ENCODE measurements at places on chromosomes 5 and 9.

- DNase-seq = no peak
Observed at GRCh38 chr5:64201996-64202395, 36.4 kb downstream of the RNF180 start.

- no peak for DNase-seq
Observed at GRCh38 chr9:21015129-21015815, 16.2 kb downstream of the HACD4 start.

DNA sequence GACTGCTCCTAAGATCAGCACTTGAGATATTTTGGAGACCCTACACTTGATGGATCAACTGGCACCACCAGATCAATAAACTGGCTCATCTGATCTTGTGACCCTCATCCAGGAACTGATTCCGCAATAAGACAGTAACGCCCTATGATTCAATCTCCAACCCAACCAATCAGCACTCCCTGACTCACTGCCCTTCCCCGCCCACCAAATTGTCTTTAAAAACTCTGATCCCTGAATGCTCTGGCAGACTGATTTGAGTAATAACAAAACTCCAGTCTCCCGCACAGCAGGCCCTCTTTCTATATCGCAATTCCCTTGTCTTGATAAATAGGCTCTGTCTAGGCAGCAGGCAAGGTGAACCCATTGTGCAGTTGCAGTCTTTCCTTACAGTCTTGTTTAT, 677.0 kb downstream of the LRRC70 start:
- no peak for DNase-seq

GRCh38 chr5:56309262-56309826, 76.2 kb upstream of the ANKRD55 start:
- no peak for DNase-seq

GRCh38 chr9:21972361-21972760, 21.8 kb downstream of the CDKN2A start:
- no peak for DNase-seq

- no peak for DNase-seq
Observed at GRCh38 chr5:168104811-168105481, 186.5 kb upstream of the WWC1 start.

- no peak for DNase-seq
Observed at GRCh38 chr5:107948377-107948776, 277.6 kb upstream of the EFNA5 start.

GRCh38 chr5:134053840-134054338, 49.1 kb upstream of the VDAC1 start:
- no peak for DNase-seq

GRCh38 chr9:73596321-73596720, 444.7 kb downstream of the ANXA1 start:
- no peak for DNase-seq

All from stimulated activated CD8-positive, alpha-beta memory T cell treated with anti-CD3 and anti-CD28 coated beads, Interleukin-4, amount 100 ng/mL, for 1 hour (primary cell).